ENCODE measurements at places on chromosomes 2 and 18.

GRCh38 chr2:218296847-218297246 lies 4.5 kb upstream of the TMBIM1 start:
- DNase-seq, result no peak

DNA sequence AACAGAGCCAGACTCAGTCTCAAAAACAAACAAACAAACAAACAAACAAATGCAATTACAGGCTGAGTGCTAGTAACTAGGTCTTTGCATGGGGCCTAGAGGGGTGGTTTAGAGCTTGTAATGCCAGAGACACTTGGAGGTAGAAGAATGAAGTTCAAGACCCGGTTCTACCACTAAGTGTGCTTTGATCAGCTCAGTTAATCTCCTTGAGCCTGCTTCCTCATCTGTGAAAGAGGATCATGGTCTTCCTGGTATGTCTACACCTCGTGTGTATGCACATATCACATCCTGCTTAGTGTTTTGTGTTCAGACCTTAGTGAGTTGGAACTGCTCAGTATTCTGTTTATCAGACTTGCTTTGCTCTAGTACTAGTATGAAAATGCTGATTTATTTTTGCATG lies 4.8 kb upstream of the ATP6V1C2 start:
- DNase-seq, result no peak

DNA sequence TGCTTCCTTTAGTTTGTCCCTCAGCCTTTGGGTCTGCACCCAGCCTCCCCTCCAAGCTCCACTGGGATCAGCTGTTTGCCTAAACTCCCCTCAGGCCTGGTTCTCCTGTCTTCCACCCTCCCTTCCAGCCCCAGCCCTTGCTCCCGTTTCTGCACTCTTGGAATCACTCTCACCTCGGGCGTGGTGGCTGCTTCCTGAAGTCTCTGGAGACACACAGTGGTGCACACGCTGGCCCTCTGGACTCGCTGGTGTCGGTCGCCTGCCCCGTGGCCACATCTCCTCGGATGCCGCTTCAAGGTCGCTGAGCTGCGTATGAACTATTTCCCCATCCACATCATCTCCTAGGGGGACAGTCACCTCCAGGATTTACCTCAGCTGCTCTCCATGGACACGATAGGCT lies 46.3 kb downstream of the PSMG2 start:
- no peak for DNase-seq

DNA sequence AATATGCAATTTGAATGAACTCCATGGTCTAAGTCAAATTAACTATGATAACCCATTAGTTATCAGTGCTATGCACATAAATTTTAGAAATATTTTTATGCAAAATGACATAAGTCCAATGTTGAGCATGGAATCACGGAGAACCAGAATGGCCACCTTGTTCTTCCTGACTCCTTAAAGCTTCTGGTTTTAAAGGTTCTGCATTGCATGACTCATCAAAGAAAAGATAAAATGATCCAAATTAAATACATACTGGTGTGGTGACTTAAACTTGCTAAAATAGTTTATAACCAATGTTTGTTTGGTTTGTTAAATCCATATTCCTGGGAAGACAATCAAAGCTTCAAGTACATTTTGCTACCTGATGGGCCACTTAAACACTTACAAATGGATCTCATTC lies 1146.9 kb upstream of the NRXN1 start:
- DNase-seq, result no peak

- no peak for DNase-seq
Measured at GRCh38 chr2:169162613-169163012, 93.2 kb downstream of the DHRS9 start.

DNA sequence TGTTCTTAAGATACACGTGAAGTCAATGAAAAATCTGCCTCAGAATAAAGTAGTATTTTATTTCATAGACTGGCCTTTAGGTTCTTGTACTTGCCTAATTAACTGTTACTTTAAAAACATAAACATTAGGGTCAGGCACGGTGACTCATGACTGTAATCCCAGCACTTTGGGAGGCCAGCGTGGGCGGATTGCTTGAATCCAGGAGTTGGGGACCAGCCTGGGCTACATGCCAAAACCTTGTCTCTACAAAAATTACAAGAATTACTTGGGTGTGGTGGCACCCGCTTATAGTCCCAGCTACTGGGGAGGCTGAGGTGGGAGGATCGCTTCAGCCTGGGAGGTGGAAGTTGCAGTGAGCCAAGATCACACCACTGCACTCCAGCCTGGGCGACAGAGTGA lies 16.0 kb upstream of the SNORC start:
- DNase-seq, result no peak

- DNase-seq, result no peak
Measured at GRCh38 chr2:75498907-75499306, 61.8 kb downstream of the EVA1A start.

DNA sequence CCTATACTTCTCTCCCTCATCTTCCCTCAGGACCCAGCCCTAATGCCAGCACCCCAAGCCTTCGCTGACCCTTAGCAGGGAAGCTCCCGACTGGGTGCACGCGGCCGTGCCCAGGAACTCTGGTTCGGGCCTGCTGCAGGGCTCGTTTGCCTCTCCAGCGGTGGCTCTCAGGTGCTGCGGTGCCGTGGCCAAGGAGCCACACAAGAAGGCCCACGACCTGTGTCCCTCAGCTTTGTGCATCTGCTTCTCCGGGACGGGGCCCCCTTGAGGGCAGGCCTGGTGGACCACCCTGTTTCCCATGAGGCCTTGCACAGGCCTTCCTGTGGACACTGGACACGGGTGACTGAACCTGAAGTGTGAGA lies 17.7 kb downstream of the BOK start:
- DNase-seq, result no peak

GRCh38 chr2:179606141-179606540 lies 255.3 kb downstream of the ZNF385B start:
- no peak for DNase-seq

DNA sequence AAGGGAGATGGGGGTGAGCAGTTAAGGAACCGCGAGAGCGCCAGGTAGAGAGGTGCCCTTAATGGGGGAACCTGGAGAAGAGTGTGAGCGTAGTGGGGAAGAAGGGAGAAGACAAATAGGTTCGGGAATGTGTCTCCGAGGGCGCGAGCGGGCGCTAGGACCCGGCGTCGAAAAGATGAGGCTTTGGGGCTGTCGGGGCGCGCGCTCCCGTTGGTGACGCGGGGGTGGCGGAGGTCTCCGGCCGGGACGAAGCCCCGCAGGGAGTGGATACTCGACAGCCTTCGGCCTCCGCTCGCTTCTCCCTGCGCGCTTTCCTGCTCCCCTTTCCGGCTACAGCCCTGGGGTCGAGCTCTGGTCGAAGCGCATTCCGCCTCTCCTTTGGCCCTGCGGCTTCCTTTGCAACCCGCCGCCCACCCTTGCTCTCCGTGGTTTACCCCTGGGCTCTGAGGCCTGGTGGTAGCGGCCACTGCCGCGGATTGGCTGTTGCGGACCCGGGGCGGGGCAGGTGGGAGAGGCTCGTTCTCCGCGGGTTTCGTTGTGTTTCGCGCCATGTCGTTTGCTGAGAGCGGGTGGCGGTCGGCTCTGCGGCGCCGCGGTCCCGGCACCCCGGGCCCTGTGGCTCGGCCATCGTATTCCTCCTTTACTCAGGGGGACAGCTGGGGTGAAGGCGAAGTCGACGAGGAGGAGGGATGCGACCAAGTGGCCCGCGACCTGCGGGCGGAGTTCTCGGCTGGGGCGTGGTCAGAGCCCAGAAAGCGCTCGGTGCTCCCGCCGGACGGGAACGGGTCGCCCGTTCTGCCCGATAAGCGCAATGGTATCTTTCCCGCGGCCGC lies at the start of gene ARL6IP6:
ARL6IP6 (plus strand) TSS at position 545 of the 833 bp plus-strand sequence; CDS start at position 550, 5 bp downstream.
- DNase-seq, result peak; percentile 96
